ENCODE measurements at places on chromosomes 2 and 18.

- no peak for DNase-seq
These were observed 1.1 kb downstream of the AFTPH start for GRCh38 chr2:64525317-64525613.

GRCh38 chr2:28558918-28559317 is 63.1 kb downstream of the PLB1 start:
- no peak for DNase-seq

GRCh38 chr2:69055688-69056470 is 42.9 kb downstream of the ANTXR1 start:
- DNase-seq, result no peak

DNA sequence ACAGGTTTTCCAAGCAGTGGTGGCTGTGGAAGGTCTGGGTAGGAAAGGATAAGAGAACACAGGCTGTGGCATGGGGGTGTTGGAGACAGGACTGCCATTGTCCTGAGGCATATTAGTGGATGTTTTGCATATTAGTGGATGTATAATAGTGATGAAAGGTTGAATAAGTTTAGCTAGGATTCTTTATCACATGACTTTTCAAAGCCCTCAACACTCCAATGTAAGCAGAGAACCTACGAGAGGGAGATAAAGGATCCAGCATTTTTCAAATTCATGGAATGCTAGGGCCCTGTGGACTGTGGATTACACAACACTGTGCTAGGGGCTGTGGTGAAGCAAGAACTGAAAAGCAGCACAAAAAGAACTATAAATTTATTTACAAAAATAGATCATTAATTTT is 63.2 kb downstream of the POLE4 start:
- no peak for DNase-seq

- no peak for DNase-seq
These were observed 114.5 kb downstream of the STPG4 start for GRCh38 chr2:47040651-47041050.

DNA sequence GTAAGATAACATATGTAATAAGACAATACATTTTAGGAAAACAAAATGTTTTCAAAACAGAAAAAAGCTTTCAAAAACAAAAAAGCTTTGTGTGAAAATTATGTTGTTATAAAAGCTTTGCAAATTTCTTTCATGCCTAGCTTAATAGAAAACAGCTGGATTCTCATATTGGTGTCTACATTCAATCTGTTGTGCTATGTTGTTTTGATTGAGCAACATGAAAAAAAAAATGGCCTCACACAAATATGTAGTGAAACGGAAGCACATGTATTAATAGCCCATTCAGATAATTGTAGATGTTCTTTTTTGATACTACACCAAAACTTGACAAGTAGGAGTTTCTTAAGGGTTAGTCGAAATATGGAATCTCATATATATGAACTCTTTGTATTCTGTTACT is 197.5 kb downstream of the ZEB2 start:
- DNase-seq, result no peak

DNA sequence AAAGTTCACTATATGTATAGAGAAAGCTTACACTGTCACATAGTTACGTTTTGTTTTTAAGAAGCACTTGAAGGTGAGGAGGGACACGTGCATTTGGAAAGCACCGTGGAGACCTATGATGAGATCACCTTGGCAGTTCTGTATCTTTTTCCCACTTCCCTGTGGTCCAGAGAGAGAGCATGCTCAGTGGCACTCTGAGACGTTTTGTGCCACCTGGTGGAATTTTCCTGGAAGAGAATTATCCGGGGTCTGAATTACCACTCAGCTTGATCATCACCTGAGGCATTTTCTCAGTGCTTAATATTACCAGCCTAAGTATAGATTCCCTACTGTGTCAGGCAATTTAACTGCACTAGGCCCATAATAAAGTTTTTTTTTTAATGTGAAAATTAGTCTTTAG is 469.4 kb upstream of the SMIM21 start:
- no peak for DNase-seq

DNA sequence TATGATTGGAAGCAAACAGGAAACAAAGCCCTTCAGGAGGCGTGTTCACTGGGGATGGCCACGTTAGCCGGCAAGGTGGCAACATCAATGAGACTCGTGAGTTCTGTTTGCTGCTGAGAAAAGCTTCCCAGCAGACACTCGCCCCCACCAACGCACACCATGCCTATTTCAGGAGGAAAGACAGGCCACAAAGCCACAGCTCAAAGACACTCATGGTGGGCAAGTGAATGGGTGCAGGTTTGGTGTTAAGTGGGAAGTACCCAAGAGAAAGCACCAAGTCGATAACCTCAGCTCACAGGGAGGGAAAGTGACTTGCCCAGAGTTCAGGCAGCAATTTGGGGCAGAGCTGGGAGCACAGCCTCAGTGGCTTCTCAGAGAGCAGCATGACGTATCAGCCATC is 10.5 kb upstream of the MTERF4 start:
- no peak for DNase-seq

DNA sequence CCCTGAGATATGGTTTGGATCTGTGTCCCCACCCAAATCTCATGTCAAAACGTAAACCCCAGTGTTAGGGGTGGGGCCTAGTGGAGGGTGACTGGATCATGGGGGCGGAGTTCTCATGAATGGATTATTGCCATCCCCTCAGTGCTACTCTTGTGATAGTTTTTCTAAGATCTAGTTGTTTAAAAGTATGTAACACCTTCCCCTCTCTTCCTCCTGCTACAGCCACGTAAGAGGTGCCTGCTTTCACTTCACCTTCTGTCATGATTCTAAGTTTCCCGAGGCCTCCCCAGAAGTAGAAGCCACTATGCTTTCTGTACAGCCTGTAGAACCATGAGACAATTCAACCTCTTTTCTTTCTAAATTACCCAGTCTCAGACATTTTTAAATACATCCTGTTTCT is 16.9 kb downstream of the PUM2 start:
- DNase-seq, result no peak

GRCh38 chr2:8445580-8445979 is 236.3 kb upstream of the ID2 start:
- no peak for DNase-seq

DNA sequence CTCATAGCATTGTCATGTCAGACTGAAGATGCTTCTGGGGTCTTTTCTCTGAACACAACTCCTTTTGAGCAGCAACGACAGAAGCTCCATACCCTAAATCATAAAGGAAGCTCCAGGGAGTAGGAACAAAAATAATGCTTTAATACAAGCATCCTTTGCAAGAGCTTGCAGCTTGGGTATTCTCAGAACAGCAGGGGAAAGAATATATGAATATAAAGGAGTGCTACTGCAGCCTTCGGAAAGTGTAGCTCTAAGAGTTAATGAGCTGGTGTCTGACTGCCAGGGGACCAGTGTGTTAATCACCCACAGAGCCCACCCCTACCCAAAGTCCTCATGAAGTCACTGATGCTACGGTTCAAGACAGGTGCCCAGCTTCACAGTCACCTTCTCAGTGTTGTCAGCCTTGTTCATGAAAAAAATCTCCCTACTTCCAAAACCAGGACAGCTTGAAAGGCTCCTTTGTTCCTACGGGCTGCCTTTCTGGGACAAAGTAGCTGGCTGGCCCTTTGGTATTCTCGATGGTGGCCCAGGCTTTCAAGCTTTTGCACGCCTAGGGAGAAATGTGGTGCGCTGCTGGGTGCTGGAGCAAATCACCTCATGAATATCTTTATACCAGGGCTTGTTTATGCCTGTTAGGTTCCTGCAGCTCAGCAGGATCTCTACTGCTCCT is 259.7 kb downstream of the CMPK2 start:
- no peak for DNase-seq

- no peak for DNase-seq
These were observed 14.6 kb downstream of the ABCG8 start for GRCh38 chr2:43853141-43854081.

DNA sequence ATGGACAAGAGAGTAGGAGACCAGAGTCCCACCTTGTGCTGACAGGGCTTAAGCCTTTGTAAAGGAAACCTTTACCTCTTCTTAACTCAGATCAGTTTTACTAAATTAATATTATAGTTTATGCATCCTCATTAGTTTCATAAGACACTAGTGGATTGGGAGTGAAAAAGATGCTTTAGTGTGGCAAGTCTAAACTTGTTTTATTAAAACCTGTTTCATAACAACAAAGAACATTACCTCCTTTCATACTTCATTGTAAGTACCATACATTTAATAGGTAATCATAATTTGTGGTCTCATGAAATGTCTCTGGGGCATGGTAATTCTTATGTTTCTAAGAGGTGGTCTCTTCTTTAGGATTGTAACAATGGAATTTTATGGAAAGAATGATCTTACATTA is 63.4 kb downstream of the PIKFYVE start:
- DNase-seq, result no peak

DNA sequence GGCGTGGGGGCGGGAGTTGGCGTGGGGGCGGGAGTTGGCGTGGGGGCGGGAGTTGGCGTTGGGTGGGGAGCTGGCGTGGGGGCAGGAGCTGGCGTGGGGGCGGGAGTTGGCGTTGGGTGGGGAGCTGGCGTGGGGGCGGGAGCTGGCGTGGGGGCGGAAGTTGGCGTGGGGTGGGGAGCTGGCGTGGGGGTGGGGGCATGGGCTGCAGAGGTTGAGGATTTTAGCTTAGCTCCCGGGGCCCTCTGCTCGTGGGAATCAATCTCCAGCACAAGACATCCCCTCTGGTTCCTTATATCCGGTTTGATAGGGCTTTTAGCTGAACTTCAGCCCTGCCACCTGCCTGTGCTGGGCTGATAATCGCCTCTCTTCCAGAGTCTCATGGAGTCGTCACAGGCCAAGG is 177.0 kb downstream of the LDLRAD4 start:
- DNase-seq, result no peak

- no peak for DNase-seq
These were observed at the start of gene MAP2 for GRCh38 chr2:209423562-209424198. Gene MAP2, plus strand, starts transcription at chr2:209424047. Its CDS starts 229,124 bp downstream, at chr2:209653171.

- DNase-seq, result no peak
These were observed 306.1 kb downstream of the ZEB2 start for GRCh38 chr2:144213797-144214196.

- DNase-seq, result no peak
These were observed 2.6 kb upstream of the PTPN2 start for GRCh38 chr18:12886498-12887126.

- DNase-seq, result no peak
These were observed 809 bp downstream of the DBI start for GRCh38 chr2:119367472-119368099.

- no peak for DNase-seq
These were observed 309.5 kb downstream of the ALK start for GRCh38 chr2:29611850-29612249.

GRCh38 chr2:215379039-215379438 is 56.8 kb downstream of the FN1 start:
- no peak for DNase-seq

GRCh38 chr2:135664623-135665068 is 77.0 kb upstream of the UBXN4 start:
- DNase-seq, result no peak

GRCh38 chr2:163723881-163724280 is 11.9 kb downstream of the FIGN start:
- no peak for DNase-seq

GRCh38 chr2:108922141-108922915 is 66.7 kb downstream of the EDAR start:
- DNase-seq, result no peak

DNA sequence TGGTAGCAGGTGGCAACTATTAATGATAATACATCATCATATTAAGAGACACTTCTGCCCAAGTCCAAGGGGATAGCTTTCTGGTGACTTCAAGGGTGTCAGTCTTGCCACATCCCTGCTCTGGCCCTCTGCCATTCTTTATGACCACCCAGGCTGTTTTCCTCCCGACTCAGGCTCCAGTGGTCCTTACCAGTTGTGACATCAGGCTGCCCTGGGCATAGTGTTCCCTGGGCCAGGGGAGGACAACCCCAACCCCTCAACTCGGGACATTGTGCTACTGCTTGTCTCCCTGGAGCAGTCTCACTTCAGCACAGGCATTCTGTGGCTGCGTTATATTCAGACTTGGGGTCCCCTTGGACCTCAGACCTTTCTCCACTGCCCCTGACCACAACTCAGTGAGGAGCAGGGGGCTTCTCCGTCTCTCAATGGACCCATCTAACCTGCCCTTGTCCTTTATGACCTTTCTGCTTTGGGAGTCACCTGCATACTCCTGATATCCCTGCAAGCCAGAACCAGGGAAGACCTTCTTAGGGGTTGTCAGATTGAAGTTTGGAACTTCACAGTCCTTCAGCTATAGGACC is 12.8 kb downstream of the DNAJB2 start:
- no peak for DNase-seq

DNA sequence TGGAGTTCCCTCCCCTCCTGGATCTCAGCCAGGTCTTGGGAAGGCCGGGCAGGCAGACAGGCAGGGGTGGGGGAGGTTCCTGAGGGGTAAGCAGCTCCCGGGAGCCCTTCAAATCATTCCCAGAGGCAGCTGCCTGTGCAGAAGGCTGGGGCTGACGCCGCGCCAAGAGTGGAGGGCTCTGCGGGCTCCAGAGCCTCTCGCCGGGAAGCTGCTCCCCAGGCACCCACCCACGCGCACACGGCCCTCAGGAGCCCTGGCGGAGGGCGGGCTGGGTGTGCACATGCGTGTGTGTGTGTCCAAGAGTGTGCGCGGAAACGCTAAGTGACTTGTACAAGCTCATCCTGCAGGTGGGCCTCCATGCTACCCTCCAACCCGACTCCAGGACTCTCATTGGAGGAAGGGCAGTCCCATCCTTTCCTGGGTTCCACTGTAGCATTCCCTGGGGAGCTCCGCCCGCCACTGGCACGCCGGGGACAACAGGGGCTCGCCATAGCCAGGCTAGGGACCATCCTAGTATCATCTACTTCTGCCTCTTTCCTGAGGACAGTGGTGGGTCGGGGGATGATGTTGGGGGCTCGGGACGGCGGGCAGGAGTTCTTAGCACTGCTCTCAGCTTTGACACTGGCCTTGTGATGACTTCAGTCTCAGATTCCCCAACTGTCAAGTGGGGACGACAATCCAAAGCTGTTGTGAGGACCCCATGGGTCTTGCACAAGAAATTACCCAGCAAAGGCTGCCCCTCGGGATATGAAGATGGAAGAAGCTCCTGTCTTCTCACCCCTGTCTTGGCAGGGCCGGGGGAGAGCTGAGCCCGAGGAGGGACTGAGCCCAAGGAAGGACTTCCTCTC is 50.3 kb downstream of the INHBB start:
- DNase-seq, result no peak

- DNase-seq, result no peak
These were observed 1093.9 kb downstream of the CBLN2 start for GRCh38 chr18:71450257-71450656.

DNA sequence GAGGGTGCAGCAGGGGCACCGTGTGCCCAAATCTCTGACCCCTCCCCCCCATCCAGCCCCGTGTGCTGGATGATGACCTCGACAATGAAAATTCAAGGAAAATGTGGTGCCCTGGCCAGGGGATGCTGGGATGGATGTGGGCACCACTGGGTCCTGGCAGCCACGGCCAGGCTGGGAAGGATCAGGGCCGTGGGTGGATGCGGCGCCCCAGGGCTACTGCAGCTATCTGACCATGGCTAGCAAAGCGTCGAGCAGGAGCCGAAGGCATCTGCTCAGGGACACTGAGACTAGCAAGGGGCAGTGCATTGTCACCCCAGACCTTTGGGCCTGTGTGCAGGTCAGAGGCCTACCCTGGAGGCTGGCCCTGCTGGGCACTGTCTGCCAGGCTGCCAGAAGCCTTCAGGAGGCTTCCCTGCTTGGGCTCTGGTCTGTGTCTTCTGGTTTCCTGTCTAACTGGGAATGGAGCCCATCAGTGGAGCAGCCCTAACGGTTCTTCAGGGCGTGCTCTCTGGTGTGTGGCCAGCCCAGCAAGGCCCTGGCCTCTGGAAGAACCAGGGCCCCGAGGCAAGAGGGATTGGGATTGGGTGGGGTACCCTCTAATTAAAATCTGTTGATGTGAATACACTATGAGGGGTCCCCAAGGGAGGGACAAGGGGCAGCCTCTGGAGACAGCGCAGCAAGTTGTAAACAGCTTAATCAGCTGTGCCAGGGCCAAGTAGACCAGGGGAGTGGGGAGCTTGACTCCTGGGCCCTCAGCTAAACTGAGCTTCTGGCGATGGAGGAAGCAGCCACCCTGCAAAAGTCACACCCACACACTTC is 98.0 kb downstream of the STPG4 start:
- DNase-seq, result no peak

Data from HFF-Myc (cell line).